Fibroblast of skin of left biceps (primary cell): ENCODE measurements at places on chromosomes 6 and 20.

- no peak for DNase-seq
Observed at GRCh38 chr6:50965495-50965894, 146.8 kb downstream of the TFAP2B start.

GRCh38 chr20:45832619-45833018 is 980 bp upstream of the SNX21 start:
- DNase-seq: no peak

DNA sequence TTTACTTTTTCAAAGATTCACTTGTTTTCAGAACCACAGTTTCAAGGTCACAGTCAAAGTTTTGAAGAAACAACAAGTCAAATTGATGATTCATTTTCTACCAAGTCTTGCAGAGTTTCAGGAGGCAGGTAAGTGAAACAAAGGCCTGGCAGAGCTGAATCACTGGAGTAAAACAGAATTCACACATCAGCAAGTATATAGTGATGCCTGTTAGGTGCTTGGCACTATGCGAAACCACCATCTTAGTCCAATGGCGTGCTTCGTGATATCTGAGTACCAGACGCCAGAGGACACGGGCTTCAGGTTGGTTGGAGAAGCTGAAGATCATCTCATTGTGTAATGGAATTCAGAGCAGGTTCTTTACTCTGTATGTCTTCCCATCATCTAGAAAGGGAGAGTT is 75.9 kb downstream of the RTN4IP1 start:
- DNase-seq: no peak

- no peak for DNase-seq
Observed at GRCh38 chr6:95408111-95408510, 169.2 kb upstream of the MANEA start.

GRCh38 chr20:19945732-19946670 is 71.2 kb upstream of the NAA20 start:
- no peak for DNase-seq

- DNase-seq: no peak
Observed at GRCh38 chr20:33839591-33839990, 28.4 kb downstream of the CHMP4B start.

GRCh38 chr6:27280540-27281000 is 31.5 kb downstream of the POM121L2 start:
- DNase-seq: no peak

- DNase-seq: no peak
Observed at GRCh38 chr6:218153-219018, 73.9 kb upstream of the DUSP22 start.

GRCh38 chr6:141460743-141461484 is 671.8 kb upstream of the GJE1 start:
- no peak for DNase-seq

GRCh38 chr20:12699374-12700228 is 309.2 kb upstream of the SPTLC3 start:
- DNase-seq: no peak

- peak; percentile 47 for DNase-seq
Observed at GRCh38 chr6:42742116-42742894, 3.6 kb downstream of the TBCC start.

DNA sequence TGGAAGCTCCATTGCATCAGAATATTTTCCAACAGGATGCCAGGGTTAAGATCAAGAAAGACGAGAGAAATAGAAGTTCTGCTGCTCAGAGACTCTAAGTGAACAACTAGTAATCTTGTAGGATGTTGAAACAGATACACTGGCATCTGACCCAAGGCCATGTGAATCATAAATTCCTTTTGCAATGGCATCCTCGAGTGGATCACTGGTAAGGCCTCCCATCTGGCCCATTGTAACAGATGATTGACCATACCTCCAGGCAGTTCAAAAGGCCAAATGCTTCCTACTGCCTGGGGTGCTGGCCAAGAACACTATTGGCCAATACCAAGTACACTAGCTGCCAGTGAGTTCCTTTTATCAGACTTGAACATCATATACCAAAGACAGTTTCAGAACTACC is 9.9 kb upstream of the SLC17A3 start:
- DNase-seq: no peak

DNA sequence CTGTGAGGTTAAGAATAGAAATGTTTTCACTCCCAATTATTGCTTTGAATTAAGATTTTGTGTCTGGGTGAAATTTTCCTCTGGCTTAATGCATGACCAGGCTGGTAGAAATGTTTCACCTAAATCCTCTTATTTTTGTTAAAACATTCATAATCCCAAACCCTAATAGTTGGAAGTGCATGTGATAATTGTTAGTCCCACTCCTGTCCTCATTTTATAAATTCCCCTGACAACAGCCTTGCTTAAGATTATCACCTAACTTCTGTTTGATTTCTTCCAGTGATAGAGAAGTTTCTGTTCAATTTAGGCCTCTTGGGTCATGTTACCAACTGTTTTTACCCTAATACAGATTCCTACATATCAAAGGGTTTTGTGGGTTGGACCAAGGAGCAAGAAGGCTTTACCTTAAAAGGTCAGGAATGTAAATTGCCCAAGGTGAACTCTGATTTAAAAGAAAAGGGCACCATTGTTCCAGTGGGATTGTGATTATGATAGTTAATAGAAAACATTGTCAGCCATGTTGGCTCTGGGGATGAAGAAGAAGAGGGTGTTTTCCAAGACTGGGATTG is 158.7 kb upstream of the CENPW start:
- DNase-seq: no peak

- DNase-seq: no peak
Observed at GRCh38 chr6:32393665-32394420, 13.1 kb downstream of the BTNL2 start.

DNA sequence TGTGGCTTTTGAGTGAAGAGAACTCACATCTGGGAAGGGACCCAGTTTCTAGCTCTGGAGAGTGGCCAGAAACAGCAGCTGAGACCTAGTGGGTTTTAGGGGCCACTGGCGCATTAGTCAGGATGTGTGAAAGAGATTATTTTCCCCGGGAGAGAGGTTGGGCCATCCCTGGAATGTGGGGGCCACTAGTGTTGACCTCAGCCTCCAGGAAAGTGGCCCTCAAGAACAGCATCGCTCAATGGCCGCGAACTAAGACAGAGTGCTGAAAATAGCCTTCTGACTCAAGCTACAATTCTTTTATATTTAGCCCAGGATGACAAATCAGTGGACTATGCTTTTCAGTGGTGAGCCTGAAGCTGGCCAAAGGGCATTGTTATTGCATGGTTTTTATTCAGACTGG is 210.4 kb upstream of the RNF24 start:
- peak; percentile 83 for DNase-seq

DNA sequence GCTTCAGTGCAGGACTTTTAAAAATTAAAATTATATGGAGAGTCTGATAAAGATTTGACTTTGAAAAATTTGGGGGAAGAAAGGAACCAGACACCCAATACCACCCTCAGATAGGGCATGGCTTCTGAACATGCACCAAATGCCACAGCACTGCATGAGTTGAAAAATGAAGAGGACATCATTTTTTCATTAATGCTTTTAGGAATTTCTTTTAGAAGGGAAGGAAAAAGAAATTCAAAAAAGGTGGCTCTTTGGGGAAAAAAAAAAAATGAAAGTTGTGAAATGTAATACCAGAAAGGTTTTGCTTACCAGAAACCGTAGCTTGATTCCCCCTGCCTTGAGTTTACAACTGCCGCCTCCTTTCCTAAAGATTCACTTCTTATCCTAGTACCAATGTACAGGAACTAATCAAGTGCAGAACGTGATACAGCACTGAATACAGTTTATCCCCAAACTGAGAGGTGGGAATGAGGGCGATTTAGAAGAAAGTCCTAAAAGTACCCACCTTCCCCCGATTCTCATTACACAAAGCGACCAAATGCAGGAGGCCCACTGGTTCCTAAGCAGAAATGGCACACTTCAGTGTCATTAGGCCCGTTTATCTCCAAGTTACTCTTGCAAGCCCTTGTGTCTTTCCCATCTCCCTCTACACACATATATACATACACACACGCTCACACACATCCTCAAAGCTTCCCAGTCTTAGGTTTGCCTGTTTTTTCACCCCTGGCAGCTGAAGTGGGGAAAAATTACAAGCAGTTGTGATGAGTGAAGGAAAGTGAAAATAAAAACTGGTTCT is 2.8 kb downstream of the PPP1R10 start:
- DNase-seq: no peak

GRCh38 chr6:33504486-33504885 is 50.1 kb downstream of the ZBTB9 start:
- DNase-seq: no peak

DNA sequence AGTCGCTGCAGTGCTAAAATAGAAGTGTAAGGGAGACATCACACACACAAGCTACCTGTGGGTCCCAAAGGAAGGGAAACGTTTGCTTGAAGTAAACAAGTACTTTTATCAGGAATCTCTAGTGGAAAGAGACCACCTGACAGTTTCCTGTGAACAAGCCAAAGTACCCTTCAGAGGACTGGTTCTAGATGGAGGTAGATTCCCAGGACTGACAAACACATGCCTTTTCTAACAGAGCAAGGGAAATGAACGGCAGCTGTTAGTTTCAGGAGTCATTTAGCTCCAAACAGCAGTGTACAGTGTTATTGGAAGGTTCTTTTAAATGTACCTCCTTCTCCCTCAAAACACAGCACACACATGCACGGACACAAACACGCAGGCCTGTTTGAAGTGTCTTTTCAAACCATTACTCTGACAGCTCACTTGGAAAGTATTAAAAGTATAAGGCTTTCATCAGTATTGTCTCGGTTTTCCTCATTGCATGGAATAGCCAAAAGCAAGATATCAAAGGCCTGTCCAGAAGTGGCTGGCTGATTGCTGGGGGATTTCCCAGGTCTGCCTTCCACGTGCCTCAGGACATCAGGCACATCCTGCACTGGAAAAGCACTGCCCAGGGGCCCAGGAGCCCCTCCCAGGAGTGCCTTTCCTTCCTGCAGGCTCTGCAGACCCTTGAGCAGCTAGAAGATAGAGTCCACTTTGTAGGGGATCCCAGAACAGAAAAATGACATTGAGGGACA is 393.2 kb upstream of the SOX4 start:
- DNase-seq: no peak
